Activated T-helper 1 cell treated with anti-CD3 and anti-CD28 coated beads, Interleukin-2, amount 50 U/mL, for 16 hours (primary cell): ENCODE measurements at places on chromosomes 5 and 9.

- DNase-seq, result no peak
These were observed 232.6 kb downstream of the MAST4 start for GRCh38 chr5:66828548-66829357.

DNA sequence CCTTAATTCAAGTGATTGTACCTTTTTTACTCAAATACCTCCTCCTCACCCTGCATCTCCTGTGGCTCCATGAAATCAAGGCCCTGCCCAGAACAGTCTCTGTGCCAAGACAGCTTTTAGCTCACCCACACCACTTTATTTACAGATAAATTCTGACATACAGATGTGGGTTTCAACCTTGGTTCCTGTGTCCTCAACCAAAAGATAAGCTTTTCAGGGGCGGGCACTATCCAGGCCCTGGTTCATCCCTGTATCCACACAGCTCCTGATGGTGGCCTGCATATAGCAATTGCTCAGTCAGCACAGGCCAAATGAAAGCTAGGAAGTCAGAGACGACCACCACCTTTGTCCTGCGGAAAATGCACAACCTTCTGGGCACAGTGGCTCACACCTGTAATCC lies 8.3 kb downstream of the SHB start:
- DNase-seq, result no peak

DNA sequence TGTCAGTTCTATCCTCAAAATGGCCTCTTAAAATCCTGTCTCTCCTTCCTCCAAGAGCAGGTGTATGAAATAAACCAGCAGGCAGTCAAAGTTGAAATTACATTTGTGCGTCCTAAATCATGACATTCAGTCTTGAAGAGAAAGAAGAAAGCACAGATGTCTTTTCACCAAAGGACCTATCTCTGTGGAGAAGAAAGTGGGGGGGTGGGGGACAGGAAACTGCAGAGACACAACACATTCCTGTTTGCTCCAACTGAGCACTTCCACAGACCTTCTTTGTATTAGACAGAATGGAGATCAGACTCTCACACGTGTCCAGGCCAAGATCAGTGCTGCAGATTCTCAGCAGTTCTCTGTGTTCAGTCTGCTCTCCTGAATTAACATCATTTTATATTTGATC lies 471.9 kb upstream of the RGMB start:
- no peak for DNase-seq

DNA sequence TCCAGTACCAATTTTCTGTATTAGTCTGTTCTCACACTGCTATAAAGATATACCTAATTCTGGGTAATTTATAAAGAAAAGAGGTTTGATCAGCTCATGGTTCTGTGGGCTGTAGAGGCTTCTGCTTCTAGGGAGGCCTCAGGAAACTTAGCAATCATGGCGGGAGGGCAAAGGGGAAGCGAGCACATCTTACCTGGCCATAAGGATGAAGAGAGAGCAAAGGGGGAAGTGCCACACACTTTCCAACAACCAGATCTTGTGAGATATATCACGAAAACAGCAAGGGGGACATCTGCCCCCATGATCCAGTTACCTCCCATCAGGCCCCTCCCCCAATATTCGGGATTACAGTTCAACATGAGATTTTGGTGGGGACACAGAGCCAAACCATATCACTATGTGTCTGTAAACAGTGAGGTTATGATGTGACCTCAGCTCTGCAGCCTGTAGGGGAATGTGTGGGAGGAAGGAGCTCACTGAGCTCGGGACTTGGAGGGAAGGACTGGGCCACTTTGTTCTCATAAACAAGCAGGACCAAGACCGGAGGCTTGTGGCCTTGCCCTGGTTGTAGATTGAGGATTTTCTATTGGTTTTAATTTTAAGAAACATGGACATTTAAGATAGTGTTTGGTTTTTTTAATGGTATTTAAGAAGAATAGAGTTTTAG lies 85.2 kb downstream of the EHMT1 start:
- no peak for DNase-seq

DNA sequence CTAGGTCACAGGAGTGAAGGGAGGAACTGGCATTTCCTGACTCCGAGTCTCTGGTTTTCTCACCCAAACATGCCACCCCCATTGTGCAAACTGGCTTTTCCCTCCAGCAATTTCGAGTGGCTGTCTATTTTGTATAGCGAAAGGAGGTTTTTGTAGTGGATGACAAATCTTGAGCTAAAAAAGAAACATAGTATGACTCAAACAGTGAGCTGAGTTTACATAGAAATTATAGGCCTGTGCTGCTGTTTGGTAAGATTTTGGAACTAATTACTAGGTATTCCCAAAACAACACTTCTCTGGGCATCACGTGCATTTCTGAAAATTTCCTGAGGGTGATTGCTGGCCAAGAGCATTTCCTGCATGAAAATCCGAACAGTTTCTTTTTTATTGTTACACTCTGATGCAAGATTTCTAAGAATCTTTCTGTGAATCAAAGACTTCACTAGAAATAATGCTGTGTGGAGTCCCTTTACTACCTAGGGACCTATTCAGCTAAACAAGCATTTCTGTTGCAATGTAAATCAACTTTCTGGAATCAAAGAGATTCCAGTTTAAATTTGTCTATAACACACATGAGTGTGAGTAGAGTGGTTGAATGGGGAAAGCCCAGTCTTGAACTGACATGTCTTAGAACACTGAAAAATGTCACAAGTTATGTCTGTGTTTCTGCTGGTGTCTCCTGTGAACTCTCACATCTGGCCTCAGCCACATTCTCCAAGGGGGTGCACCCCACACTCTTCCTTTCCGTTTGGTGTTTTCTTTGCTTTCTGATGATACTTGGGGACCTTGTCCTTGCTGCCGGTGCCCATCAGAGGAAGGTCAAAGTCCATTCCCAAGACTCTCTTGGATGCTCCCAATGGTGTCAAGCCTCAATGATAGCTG lies 33.3 kb upstream of the DAPK1 start:
- DNase-seq, result no peak

DNA sequence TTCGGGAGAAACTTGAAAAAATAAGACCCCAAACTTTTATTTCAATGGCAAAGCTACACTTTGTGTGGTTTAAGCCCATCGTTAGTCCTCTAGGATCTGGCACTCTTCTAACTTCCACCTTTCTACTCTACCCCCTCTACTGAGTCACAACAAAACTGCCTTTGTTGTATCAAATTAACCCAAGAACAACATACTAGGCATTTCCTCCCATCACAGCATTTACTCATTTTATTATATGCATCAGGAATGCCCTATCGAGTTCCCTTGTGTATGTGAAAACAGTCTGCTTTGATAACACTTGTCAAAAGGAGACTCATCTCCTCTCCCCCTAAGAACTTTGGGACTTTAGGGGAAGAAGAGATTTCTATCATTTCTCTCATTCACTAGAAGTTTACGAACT lies 158.9 kb upstream of the FREM1 start:
- DNase-seq, result no peak

DNA sequence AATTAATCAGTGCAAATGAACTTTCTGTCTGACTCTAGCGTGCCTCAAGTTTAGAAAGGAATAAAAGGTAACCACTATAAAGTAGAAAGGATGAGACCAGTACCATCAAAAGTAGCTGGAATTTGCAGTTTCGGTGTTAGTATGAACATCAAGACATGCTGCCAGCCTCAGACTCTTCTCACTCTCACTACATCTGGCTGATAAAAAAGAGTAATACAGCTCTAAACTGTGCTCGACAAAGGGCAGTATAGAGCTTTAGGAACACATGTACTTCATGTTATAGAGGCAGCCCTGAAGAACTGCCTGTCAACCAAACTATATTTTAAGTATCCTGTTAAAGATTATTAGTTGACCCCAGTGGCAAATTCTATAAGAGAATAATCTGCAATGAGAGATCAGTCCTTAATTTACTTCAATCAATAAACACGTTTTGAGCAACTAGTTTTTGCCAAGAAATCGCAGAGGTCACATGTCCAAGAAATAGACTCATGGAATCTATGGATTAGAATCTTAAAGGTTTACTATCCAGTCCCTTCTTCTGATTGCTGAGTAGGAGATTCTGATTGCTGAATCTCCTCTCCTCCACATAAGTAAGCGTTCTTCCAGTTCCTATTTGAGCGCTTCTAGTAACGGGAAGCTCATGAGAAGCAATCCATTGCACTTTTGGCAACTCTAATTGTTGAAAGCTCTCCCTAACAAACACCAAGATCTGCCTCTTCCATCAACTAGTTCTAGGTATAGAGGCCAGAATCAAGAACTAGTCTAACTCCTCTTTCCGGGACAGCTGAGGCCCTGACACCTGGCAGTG lies 941 bp downstream of the XPA start:
- no peak for DNase-seq

- no peak for DNase-seq
These were observed 357.8 kb downstream of the NFIB start for GRCh38 chr9:13956107-13956506.

GRCh38 chr9:130045725-130046450 lies 2.9 kb upstream of the FNBP1 start:
- no peak for DNase-seq

GRCh38 chr9:97868859-97869258 lies 15.8 kb downstream of the FOXE1 start:
- no peak for DNase-seq

- DNase-seq, result no peak
These were observed 94.4 kb downstream of the VAV2 start for GRCh38 chr9:133897675-133898074.

DNA sequence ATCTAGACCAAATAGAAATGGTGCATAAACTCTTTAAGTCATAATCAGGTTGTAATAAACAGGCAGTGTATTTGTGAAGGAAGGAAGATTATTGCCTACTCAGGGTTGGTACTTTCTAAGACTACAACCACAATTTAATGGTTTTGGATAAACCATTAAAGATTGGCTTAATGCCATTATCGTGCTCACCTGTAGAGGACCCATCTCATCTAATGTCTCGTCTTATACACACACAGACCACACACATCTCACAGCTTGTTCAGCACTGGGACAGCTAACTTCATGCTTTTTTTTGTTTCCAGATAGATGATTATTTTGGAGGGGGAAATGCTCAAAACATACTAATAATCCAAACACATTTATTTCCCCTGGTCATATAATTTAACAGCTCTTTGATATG lies 175.7 kb upstream of the SLC12A2 start:
- DNase-seq, result no peak

DNA sequence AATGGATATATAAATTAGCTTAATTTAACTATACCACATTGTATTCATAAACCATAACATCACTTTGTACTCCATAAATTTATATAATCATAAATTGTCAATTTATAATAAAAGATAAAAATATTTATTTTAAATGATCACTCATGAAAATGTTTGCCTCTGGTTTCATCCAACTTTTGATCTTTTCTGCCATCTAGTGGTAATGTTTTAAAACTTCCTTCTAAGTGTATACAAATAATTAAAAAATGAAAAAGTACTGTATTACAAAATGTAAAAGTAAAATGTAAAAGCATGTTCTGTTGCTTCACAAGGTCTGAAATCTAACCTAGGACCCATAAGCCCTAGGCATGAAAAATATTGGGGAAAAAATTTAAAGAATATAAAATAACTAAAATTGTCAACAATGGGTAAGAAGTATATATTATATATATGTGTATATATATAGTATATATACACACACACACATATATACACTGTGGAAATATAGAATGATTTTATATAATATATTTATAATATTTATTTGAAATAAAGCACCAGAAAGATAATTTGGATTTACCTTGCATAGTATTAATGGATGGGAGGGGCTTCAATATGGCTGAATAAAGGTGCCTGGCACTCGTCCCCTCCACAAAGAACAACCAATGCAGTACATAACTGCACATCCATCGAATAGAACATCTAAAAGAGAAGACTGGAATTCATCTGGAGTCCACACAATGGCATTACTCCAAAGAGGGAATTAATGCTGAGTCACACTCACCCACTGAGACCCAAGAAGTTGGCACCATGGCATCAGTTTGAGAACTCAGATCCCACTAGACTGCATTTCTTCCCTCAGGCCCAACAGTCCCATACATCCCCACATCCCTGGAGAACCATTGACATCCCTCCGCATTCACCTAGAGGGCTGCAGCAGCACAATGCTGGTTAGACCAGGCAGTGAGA lies 32.5 kb downstream of the ANXA1 start:
- DNase-seq, result no peak

- DNase-seq, result no peak
These were observed 375.0 kb upstream of the RGMB start for GRCh38 chr5:98398465-98398864.

DNA sequence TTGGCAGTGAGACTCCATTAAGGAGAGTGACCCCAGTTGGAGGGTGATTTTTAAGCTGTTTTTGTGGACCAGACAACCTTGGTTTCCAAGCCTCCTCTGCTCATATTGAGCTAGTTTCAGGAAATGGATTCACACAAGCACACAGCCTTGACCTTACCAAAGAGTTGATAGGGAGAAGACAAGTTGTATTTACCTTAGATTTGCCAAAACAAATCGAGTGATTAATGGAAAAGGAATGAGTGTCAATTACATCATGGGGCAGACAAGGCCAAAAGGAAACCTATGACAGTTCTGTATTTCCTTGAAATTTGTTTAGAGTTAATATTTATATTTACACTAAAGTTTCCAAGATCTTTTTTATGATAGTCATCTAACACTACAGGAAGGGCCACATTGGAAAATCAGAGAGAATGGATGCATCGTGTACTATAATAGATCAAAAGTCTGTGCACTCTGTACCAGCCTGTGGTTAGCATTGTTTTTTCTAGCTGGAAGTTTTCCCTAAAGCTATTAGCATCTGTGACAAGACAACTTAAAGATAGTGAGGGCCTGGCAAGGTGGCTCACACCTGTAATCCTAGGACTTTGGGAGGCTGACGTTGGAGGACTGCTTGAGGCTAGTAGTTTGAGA lies 86.0 kb upstream of the FER start:
- no peak for DNase-seq

DNA sequence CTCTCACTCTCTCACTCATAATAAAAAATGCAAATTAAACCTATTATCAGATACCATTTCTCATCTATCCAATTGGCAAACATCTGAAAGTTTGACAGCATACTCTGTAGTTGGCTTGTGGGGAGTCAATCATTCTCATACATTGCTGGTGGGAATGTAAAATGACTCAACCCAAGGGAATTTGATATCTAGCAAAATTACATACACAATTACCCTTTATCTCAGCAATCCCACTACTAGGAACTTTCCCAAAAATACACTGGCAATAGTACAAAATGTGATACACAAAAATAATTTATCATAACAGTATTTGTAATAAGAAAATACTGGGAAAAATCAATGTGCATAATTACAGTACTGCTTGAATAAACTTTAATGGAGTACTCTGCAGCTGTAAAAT lies 731.3 kb downstream of the DTWD2 start:
- DNase-seq, result no peak

- no peak for DNase-seq
These were observed 13.0 kb downstream of the CHSY3 start for GRCh38 chr5:129917224-129917623.

GRCh38 chr5:82975396-82975795 lies 101.8 kb downstream of the TMEM167A start:
- no peak for DNase-seq

- no peak for DNase-seq
These were observed 57.8 kb upstream of the LIFR start for GRCh38 chr5:38613992-38614836.

GRCh38 chr5:67414712-67415111 lies 218.1 kb upstream of the CD180 start:
- no peak for DNase-seq

- DNase-seq, result no peak
These were observed 153.6 kb downstream of the GNAQ start for GRCh38 chr9:77877976-77878375.

- DNase-seq, result no peak
These were observed 48.4 kb downstream of the SECISBP2 start for GRCh38 chr9:89366711-89367110.

- no peak for DNase-seq
These were observed 110.7 kb upstream of the EFNA5 start for GRCh38 chr5:107781451-107781850.
